Articular chondrocyte of knee joint (primary cell): ENCODE measurements at places on chromosomes 6 and 20. TPM values are rescaled to one million over a fixed set of nuclear protein-coding genes. Genes with fewer than 3 reads are reported as not detected.

The BPIFB2 gene
- total RNA-seq, result not detected in 2 replicates

The CCN6 gene
- total RNA-seq, result 28.4 and 36.8 TPM in 2 replicates

The TRIM38 gene
- 21.7 and 22.0 TPM in 2 replicates for total RNA-seq

The SAMD3 gene
- total RNA-seq, result 0.39 and 1.9 TPM in 2 replicates

The GRM1 gene
- total RNA-seq, result 0.22 and 0.26 TPM in 2 replicates
